ENCODE measurements at places on chromosomes 4 and X. TPM values are rescaled to one million over a fixed set of nuclear protein-coding genes. Genes with fewer than 3 reads are reported as not detected.

GRCh38 chrX:70139736-70140135, 6.5 kb downstream of the IGBP1 start:
- H3K4me1 ChIP-seq = no peaks in the 10 kb centered on the region
- peaks cover 10% of the 10 kb centered on the region for H3K27me3 ChIP-seq
- no peaks in the 10 kb centered on the region for H3K36me3 ChIP-seq
- no peak overlapping the region for H3K4me3 ChIP-seq
- no peak overlapping the region for H3K27ac ChIP-seq
- no peak for DNase-seq

DNA sequence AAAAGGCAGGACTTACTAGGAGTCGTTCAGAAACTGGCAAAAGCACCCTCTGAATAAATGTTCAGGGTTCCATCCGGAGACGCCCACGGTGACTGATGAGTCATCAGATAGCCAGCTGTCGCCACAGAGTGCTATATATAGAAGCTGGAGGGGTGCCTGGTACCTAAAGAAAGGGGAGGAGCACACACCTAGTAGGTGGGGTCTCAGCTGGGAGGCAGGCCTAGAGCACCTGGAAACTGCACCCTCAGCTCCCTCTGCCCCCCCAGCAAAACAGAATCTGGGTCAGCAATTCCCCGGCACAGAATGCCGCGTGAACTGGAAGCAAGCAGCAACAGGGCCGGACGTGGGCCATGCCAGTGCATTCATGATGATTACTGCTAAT, 242.0 kb downstream of the BCOR start:
- no peak overlapping the region for H3K27ac ChIP-seq
- H3K4me1 ChIP-seq = no peaks in the 10 kb centered on the region
- no peaks in the 10 kb centered on the region for H3K36me3 ChIP-seq
- no peak overlapping the region for H3K4me3 ChIP-seq
- no peak for DNase-seq

GRCh38 chr4:85419103-85419502, 55.8 kb upstream of the ARHGAP24 start:
- DNase-seq = no peak
- H3K27me3 ChIP-seq = no peaks in the 10 kb centered on the region
- H3K4me1 ChIP-seq = no peaks in the 10 kb centered on the region
- no peaks in the 10 kb centered on the region for H3K36me3 ChIP-seq
- no peak overlapping the region for H3K27ac ChIP-seq

DNA sequence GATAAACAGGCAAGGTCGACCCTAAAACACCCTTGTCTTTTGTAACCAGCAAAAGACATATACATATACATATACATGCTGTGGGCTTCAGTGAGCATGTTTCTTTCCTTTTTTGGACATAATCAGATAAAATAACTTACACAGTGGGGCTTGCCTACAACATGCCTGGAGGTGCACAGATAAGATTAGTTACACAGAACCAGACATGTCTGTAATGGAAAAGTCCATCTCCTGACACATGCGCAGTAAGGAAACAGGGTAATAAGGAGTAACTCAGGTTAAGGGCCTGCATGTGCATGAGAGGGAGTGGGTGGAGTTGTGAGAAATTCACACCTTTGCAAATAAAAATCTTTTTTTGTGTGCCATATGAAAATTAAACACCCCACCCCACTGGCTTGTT, 3.4 kb downstream of the UGT2A1 start:
- no peaks in the 10 kb centered on the region for H3K4me1 ChIP-seq
- no peak overlapping the region for H3K27ac ChIP-seq
- H3K27me3 ChIP-seq = no peaks in the 10 kb centered on the region

DNA sequence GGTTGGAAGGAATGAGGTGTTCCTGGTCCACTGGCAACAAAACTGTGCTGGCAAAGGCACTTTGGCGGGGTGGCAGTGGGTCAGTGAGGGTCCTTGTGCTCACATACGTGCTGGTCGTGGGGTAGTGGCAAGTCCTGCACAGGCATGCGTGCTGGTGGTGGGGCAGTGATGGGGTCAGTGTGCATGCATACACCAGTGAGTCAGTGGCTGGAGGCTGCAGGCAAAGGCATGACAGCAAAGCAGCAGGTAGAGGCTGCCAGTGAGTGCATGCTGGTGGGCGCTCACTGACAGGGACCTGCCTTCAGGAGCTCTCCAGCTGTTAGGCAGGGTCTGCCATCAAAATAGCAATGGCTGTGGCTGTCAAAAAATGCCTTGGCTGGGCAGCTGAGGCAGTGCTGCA, 42.1 kb downstream of the TMPRSS11E start:
- no peak overlapping the region for H3K4me3 ChIP-seq
- no peaks in the 10 kb centered on the region for H3K4me1 ChIP-seq
- H3K27ac ChIP-seq = no peak overlapping the region
- DNase-seq = no peak

DNA sequence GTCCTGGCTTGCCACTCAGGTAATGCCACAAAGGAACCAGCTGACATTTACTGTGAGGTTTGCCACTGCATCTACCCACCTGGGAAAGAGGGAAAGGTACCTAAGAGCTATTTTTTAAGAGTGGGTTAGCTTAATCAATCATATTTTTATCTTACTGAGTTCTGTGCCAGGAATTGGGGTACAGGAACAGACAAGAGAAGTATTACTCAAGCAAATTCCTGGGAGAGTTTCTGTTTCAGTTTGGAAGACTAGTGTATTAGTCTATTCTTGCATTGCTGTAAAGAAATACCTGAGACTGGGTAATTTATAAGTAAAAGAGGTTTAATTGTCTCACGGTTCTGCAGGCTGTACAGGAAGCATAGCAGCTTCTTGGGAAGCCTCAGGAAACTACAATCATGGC, 23.2 kb downstream of the PSMD10 start:
- H3K36me3 ChIP-seq = no peaks in the 10 kb centered on the region
- no peak for DNase-seq
- H3K27ac ChIP-seq = no peak overlapping the region
- H3K27me3 ChIP-seq = peaks cover 70% of the 10 kb centered on the region
- no peaks in the 10 kb centered on the region for H3K4me1 ChIP-seq

DNA sequence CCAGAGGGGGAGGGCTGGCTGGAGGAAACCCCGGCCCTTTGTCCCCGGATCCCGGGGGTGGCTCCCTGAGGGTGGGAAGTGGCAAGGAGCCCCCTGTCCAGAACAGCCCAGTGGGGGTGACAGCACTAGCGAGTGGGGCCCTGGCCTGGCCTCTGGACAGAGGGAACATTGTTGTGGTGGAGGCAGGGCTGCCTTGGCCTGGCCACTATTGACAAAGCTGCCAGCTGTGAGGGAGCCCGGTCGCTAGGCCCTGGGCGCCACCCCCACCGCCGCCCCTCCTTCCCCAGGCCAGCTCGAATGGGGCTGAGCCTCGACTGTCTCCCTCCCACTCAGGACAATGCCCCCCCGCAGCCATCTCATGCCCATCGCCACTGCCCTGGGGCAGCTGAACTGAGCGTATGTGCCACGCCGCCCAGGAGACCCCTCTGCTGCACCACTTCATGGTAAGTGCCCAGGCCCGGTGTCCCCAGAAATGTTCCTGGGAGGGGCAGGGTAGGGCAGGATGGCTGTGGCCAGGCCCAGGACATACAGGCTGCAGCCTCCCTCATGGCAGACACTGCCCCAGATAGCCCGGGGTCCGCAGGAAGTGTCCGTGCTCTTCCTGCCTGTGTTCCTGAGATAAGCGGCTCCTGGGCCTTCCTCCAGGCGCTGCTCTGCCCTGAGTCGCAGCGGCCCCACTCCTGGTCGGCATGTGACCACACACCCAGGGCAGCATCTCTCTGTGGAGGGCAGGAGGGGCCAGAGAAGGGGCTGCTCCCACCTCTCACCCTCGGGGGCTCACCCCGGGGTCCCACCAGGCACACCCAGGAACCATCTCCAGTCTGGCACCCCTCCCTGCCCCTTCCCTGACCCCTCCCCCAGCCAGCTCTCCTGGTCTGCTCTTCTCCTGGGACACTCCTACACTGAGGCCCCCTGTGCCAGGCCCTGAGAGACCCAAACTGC, 1.4 kb downstream of the PLXNB3 start:
- no peak overlapping the region for H3K4me3 ChIP-seq
- no peaks in the 10 kb centered on the region for H3K36me3 ChIP-seq
- no peaks in the 10 kb centered on the region for H3K27me3 ChIP-seq

DNA sequence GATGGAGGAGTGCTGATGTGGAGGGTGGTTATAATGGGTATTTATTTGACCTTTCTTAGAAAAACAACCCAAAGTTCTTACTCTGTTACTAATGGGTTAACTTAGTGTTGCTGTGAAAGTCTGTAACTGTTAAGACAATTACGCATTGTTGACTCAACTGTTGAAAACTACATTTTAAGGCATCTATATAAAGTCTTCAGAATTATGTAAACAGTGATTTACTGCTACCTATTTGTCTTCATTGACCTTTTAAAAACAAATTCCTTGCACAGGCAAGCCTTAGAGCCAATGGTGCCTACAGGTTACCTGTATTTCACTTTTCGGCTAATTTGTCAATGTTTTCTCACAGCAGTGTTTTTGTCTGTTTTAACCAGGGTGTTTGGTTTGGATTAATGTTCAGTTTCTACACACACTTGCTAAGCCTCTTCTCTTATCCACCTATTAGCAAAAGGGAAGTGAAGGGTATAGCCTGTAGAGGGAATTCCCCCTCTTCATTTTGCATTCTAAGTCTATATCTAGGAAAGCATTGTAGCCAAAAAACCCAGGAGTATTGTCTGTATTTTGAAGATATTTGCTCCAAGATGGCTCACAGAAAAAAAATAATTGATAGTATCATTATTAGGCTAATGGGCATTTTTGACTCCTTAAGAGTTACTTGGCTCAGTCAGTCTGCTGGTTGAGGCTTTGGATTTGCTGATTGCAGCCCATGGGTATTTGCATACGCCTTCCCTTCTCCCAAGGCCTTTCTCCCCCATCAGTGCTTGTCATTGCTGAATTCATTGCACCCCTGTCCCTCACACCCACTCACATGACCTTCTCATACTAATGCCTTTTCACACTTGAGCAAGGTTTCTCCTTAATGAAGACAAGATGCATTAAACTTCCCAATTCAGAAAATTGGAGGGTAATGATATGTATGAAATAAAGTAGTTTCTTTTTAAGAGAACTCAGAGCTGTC, 30.5 kb downstream of the AFF1 start:
- H3K36me3 ChIP-seq = no peaks in the 10 kb centered on the region
- H3K4me1 ChIP-seq = no peaks in the 10 kb centered on the region
- H3K4me3 ChIP-seq = no peak overlapping the region
- DNase-seq = no peak

DNA sequence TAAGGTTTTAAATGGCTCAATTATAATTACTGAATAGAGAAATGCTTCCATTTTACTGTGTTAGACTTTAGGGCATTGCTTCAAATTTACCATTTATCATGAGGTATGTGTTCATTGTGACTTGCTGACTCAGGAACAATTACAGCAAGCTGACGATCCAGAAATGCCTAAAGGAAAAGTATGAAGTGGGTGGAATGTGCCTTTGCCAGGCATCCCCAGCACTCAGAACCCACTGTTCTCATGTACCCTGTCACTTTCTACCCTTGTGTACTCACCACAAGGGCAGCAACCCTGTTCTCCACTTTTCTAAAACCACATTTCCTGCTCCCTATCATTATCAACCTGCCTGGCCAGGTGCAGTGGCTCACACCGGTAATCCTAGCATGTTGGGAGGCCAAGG, 41.5 kb downstream of the QRFPR start:
- H3K36me3 ChIP-seq = no peaks in the 10 kb centered on the region
- no peak overlapping the region for H3K4me3 ChIP-seq

DNA sequence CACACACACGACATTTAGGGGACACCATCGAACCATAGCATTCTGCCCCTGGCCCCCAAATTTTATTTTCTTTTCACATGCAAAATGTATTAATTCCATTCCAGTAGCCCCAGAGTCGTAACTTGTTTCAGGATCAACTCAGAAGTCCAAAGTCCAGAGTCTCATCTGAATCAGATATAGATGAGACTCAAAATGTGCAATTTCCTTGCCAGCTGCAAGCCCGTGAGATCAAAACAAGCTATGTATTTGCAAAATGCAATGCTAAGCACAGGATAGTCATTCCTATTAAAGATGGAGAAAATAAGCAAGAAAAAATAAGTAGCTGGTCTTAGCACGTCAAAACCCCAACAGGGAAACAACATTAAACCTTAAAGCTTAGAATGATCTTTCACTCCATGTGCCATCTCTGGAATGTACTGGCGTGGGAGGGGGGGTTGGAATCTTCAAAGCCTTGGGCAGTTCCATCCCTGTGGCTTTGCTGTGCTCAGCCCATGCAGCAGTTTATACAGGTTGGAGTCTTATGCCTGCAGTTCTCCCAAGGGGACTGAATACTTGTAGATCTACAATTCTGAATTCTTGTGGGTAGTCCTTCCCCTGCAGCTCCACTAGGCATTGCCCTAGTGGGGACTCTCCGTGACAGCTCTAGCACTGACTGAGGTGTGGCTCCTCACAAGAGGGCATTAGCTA, 47.7 kb upstream of the SYTL5 start:
- DNase-seq = no peak
- no peak overlapping the region for H3K27ac ChIP-seq
- no peak overlapping the region for H3K4me3 ChIP-seq
- H3K4me1 ChIP-seq = no peaks in the 10 kb centered on the region

Gene MTNR1A
- total RNA-seq = not detected

Gene ANOS1
- 9.7 TPM for total RNA-seq

Gene FATE1
- not detected for total RNA-seq

Gene GUCY1B1
- 5.4 TPM for total RNA-seq

Gene CFAP299
- total RNA-seq = not detected

Gene TMEM31
- not detected for total RNA-seq
